ENCODE measurements at places on chromosomes 6 and 20. TPM values are rescaled to one million over a fixed set of nuclear protein-coding genes. Genes with fewer than 3 reads are reported as not detected.

GRCh38 chr6:26536571-26537159 lies 1.5 kb upstream of the HMGN4 start:
- peak; percentile 44 for DNase-seq

The TP53INP2 gene
- total RNA-seq: 22.8 TPM

DNA sequence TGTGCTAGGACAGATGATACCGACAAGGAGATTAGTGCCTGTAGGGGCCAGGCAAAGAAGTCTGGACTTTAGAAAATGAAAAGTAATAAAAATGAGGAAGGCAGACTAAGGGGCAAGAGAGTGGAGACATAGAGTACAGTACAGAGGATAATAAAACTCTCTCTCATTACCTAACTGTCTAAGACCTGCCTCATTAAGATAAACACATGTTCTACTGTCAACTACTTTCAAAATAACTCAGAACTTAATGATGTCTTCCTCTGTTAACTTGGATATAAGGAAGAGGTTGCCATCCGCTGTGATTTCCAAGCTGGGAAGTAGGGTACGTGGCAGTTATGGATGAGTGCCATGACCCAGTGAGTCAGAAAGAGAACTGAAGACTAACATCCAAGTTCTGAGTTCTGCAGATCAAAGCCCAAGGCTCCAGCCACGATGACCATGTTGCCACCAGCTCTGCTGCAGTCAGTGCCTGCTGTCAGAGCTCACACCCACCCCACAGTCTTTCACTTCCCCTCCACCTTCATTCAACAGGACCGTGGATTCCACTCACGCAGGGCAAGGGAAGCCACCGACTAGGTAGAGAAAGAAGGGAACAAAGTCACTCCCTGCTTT lies 81.8 kb downstream of the KIF16B start:
- no peak for DNase-seq

- peak; percentile 69 for DNase-seq
Measured at GRCh38 chr6:105769987-105770386, 316.1 kb upstream of the PRDM1 start.

The SAMD3 gene
- total RNA-seq: 1.6 TPM

The SOD2 gene
- total RNA-seq: 89.2 TPM

DNA sequence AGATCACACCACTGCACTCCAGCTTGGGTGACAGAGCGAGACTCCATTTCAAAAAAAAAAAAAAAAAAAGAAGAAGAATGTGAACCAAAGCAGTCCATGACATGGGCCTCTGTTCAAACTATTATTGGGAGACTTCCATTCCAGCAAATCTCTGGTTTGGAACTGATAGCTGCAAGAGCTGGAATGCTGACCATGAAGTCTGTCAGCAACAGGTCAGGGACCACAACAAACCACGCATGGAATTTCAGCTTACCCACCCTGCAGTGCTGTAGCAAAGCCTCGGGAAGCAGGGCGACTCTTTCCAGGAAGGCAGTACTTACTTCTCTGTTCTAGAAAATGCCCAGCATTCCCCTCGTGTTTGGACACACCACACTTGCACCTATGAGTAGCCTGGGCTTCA lies 34.1 kb upstream of the TBC1D7 start:
- peak; percentile 86 for DNase-seq

- DNase-seq: no peak
Measured at GRCh38 chr20:59729506-59729905, 125.2 kb downstream of the PHACTR3 start.

DNA sequence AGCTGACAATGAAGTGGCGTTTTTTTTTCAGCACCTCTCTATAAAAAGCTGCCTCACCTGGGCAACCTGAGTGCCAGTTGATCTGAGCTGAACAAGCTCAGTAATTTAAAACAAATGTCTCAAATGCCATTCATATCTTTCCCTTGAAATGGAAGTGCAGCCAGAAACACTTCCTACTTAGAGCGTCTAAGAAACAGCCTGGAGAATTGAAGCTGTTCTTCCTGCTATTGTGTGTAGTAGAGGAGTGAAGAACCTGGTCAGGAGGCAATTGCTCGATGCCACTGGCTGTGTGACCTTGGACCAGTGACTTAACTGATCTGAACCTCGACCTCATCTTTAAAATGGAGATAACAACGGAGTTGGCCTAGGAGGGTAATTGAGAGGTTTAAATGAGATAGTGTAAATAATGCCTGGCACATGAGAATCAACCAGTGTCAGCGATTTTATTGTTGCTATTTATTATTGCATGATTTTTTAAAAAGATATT lies 95.4 kb upstream of the FOXQ1 start:
- no peak for DNase-seq

GRCh38 chr20:63500902-63501817 lies 2.3 kb upstream of the EEF1A2 start:
- DNase-seq: no peak

DNA sequence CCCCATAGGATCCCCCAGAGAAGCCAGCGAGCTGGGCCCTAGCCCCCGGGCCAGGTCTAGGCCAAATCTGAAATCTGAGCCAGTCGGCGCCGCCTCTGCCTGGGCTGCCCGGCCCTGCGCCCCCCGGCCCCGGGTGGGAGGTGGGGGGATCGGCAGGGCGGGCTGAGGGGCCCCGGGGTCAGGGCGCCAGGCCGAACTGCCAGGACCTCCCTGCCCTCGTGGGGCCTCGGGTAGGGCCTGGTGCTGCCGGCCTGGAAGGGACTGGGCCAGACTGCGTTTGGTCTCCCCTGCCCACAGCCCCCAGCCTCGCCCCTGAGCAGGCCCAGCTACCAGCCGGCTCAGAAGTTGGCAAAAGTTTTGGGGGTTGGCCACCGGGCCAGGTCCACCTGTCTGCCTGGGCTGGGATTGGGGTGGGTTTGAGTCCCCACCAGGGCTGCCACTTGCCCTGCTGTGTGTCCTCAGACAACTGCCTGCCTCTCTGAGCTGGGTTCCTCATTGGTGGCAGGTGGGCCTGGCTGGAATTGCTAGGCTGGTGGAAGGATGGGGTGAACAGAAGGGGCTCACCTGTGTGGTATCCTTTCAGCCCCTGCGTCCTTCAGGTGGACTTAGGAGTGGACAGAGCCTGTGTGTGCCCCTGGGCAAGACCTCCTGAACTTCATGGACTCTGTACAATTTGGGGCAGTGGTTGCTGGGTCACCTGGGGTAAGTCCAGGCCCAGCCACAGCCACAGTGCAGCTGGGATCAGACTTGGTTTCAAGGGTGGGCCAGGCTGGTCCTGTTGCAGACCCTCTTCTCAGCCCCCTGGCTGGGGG lies 801 bp downstream of the SRC start:
- DNase-seq: no peak

GRCh38 chr6:75611702-75612375 lies 10.2 kb downstream of the SENP6 start:
- no peak for DNase-seq

GRCh38 chr20:17895641-17896171 lies 72.9 kb downstream of the SNX5 start:
- DNase-seq: peak; percentile 47

The KIFC1 gene
- total RNA-seq: 38.9 TPM

- no peak for DNase-seq
Measured at GRCh38 chr20:54339093-54339492, 131.2 kb downstream of the PFDN4 start.

DNA sequence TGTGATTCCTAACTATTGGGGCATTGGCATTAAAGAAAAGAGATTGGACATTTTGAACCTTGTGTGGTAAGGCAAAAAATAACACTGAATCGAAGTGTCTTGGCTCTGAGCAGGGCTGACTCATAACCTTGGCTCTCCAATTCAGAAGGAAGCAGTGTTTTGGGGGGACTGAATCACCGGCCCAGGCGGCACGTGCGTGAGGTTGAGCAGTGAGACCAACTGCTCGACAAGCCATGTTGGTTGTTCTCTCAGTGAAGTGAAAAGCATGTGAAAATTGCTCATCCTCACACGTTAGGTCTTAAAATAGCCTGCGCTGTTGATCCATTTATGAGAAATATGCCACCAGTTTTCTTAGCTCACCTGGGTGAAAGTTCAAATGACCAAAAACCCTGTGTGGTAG lies 137.8 kb upstream of the SPACA1 start:
- peak; percentile 63 for DNase-seq

The TAGAP gene
- total RNA-seq: not detected

- DNase-seq: no peak
Measured at GRCh38 chr6:15751721-15752350, 89.0 kb upstream of the DTNBP1 start.

GRCh38 chr20:56722042-56722441 lies 92.9 kb downstream of the TFAP2C start:
- DNase-seq: no peak

- no peak for DNase-seq
Measured at GRCh38 chr6:111970426-111970825, 83.5 kb upstream of the CCN6 start.

GRCh38 chr6:35218021-35218420 lies 4.3 kb downstream of the SCUBE3 start:
- DNase-seq: peak; percentile 26

GRCh38 chr6:129672341-129672682 lies 37.7 kb downstream of the ARHGAP18 start:
- no peak for DNase-seq

DNA sequence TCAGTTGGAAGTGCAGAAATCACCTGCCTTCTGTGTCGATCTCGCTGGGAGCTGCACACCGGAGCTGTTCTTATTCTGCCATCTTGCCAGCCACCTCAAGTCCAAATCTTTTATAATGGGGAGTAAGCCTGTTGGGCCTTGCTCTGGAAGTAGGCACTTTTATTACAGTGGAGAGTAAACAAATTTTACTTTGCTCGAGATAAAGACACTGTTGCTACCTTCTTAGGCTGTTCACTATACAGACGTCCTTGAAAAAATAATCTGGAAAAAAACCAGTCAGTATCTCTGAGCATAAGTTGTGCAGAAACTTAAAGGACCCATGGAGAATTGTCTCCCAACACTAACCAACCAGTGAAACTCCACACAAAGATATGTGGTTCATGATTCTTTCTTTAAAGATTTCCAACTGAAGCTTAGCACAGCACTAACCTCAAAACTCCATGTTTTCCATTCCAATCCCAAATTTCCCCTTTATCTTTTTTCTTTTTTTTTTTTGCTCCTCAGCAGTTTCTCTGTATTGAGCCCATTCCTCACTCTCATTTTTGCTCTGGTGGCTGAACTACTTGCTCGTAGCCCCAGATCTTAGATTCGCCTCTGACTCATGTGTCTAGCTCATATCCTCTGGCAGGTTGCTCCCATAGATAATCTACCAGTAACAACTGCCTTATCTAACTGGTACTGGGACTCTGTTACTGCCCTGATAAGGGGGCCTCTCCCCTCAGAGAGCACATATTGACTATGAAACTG lies 34.3 kb upstream of the COL9A1 start:
- DNase-seq: no peak

The PRKN gene
- not detected for total RNA-seq

DNA sequence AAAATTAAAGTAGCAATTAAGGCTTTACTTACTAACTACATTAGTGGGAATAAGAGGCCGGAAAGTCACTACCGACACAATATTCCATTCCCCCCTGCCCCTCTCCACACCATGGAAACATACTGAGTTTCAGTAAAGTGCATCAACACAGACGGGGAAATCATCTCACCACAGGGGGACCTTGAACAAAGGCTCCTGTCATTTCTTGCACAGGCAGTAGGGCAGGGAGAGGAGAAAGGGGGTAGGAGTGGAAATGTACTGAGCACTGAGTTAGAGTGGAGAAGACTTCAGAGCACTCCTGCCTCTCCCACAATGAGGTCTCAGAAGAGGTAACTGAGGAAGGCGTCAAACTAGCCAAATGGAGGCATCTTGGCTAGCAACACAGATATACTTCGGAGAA lies 1426.9 kb upstream of the EYS start:
- DNase-seq: no peak

GRCh38 chr6:49328051-49328744 lies 134.9 kb downstream of the MMUT start:
- no peak for DNase-seq

The TPD52L1 gene
- total RNA-seq: 11.1 TPM

The GABRR2 gene
- total RNA-seq: 0.23 TPM

DNA sequence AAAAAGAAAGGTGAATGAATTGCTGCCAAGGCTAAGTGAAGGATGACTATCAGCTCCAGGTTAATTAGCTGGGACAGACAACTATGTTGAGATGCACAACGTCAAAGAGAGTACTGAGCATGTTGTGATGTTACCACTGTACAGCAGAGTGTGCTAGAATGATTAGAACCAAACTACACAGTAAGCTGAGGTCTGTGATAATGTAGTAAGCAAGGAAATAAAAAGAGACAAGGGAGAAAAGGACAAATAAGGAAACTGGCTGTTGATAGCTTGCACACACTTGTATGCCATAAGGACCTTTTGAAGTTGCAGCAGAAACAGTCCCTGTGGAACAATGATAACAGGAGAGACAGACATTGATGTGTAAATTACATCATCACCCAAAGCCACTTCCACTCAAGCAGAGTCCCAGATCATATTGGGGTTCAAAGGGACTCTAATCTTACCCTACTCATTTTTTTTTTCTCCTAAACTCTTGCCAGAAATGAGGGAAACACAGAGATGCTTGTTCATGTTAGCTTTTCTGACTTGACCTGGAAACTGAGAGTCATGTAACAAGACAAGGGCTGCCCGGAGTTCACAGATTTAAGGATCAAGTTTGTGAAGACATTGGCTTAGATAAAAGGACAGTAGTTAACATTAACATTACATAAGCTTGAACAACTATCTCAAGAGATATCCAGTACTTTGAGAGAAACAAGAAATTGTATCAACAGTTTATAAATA lies 189.9 kb downstream of the CENPW start:
- no peak for DNase-seq

The MEI4 gene
- not detected for total RNA-seq

The CENPQ gene
- total RNA-seq: 8.3 TPM

DNA sequence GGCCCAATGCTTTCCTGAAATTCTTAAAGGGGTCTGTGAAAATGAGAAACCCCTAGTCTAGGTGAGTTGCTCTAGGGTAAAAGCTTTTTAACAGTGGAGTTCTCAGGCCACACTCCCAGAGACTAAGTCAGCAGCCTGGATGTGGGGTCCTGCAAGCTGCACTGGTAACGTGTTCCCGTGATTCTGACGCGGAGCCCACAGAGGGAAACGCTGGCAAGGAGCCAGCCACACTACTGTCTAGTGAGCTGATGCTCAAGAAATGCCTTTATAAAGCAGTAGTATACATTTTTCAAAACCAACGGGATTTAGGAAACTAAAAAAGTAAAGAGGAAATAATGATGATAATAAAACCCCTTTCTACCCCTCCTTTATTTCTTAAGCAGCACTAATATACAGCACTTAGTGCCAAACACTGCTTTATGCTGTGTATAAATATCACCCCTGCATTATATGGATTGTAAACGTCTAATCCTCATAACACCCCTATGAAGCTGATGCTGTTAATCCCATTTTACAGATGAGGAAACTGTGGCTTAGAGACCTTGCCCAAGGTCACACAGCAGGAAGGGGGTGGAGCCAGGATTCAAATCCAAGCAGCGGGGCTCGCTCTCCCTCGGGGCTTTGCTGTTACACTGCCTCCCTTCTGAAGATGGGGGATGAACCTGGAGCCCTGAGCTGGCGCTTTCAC lies 25.0 kb downstream of the KCNK15 start:
- DNase-seq: no peak

- DNase-seq: no peak
Measured at GRCh38 chr6:109118871-109119354, 23.6 kb downstream of the CEP57L1 start.

GRCh38 chr6:39339868-39340550 lies 17.5 kb upstream of the KCNK16 start:
- no peak for DNase-seq

The CCN6 gene
- not detected for total RNA-seq
